ENCODE measurements at places on chromosomes 4 and X. TPM values are rescaled to one million over a fixed set of nuclear protein-coding genes. Genes with fewer than 3 reads are reported as not detected.
A peak's percentile ranks its signal among the peaks of the same experiment; 100 is the strongest.

DNA sequence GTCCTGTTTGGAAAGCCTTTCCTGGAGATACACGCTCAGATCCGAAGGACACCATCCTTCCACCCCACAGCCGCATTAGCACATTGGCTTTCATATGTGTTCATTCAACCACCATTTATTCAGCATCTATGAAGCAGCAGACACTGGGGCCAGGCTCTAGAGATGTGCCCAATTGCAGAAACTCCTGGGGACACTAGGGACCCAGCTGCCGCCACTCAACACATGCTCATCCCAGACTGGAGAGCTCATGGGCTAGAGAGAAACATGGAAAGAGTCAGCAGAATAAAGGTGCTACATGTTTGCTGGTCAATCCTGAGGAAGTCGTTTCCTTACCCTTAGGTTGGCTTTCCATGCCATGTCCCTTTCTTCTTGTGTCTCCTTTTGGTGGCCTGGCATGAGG is 7.6 kb downstream of the CTAG1A start:
- peaks cover 20% of the 10 kb centered on the region for H3K27me3 ChIP-seq
- H3K4me3 ChIP-seq: no peak overlapping the region
- H3K36me3 ChIP-seq: no peaks in the 10 kb centered on the region
- no peak overlapping the region for H3K27ac ChIP-seq

- H3K27ac ChIP-seq: no peak overlapping the region
- H3K4me1 ChIP-seq: 0 out of 2 replicates have a peak, but pooled peaks cover 2% of the 10 kb centered on the region
- no peak for DNase-seq
- H3K27me3 ChIP-seq: peaks cover 66% of the 10 kb centered on the region
- H3K36me3 ChIP-seq: no peaks in the 10 kb centered on the region
These were observed 30.3 kb downstream of the ABLIM2 start for GRCh38 chr4:8128100-8128856.

DNA sequence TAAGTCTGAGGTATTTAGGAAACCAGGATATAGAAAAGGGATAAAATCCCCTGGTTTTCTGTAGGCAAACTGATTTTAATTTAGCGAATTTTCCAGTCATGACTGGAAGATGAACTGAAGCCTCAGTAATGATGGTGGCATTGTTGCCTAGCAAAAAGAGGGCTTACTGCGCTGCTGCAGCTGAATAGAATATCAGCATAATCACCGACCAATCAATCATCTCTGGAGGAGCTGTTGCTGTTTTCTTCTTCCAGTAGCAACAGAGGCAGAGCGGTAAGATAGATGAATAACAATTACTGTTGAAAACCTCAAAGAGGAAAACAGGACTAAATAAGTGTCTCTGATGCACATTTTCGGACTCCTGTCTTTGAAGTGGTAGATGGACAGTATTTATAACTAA is 86.2 kb downstream of the FAM133A start:
- no peak overlapping the region for H3K4me3 ChIP-seq
- no peak overlapping the region for H3K27ac ChIP-seq
- no peak for DNase-seq
- no peaks in the 10 kb centered on the region for H3K36me3 ChIP-seq
- no peaks in the 10 kb centered on the region for H3K27me3 ChIP-seq
- H3K4me1 ChIP-seq: no peaks in the 10 kb centered on the region

- H3K36me3 ChIP-seq: no peaks in the 10 kb centered on the region
- no peaks in the 10 kb centered on the region for H3K27me3 ChIP-seq
- no peak overlapping the region for H3K27ac ChIP-seq
- no peak overlapping the region for H3K4me3 ChIP-seq
These were observed 175.2 kb upstream of the TET2 start for GRCh38 chr4:104971462-104971861.

DNA sequence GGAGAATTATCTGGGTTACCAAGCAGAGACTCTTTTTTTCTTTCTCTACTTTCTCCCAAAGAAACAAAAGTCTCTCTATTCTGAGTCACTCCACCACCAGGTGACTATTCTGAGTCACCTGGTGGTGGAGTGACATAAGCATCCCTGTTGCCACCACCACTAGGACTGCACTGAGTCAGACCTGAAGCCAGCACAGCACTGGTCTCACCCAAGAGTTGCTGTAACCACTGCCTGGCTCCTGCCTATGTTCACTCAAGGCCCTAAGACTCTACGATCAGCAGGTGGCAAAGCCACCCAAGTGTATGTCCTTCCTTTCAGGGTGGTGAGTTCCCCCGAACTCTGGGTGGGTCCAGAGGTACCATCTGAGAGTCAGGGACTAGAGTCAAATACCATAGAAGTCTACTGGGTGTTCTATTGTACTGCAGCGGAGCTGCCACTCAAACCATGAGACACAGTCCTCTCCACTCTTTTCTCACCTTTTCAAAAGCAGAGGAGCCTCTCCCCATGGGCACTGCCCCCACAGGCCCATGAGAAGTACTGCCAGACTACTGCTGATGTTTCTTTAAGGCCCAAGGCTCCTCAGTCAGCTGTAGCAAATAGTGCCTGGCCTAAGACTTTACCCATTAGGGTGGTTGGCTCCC is 209.6 kb upstream of the IRS4 start:
- H3K27me3 ChIP-seq: peaks cover 1% of the 10 kb centered on the region
- H3K36me3 ChIP-seq: no peaks in the 10 kb centered on the region
- no peak overlapping the region for H3K4me3 ChIP-seq
- H3K27ac ChIP-seq: no peak overlapping the region

GRCh38 chr4:163113921-163114713 is 52.6 kb downstream of the NAF1 start:
- no peak overlapping the region for H3K27ac ChIP-seq
- H3K27me3 ChIP-seq: no peaks in the 10 kb centered on the region
- H3K4me1 ChIP-seq: no peaks in the 10 kb centered on the region
- no peak overlapping the region for H3K4me3 ChIP-seq
- no peaks in the 10 kb centered on the region for H3K36me3 ChIP-seq

DNA sequence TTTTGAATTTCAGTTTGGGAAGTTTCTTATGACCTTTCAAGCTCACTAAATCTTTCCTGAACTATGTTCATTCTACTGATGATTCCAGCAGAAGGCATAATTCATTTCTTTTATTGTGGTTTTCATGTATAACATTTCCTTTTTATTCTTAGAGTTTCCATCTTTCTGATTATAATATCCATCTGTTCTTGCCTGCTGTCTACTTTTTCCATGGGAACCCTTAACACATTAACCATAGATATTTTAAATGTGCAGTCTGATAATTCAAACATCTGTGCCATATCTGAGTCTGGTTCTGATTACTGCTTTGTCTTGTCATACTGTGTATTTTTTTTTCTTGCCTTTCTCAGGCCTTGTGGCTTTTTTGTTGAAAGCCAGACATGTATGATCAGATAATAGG is 234.7 kb downstream of the COX7B2 start:
- no peaks in the 10 kb centered on the region for H3K4me1 ChIP-seq
- H3K27me3 ChIP-seq: no peaks in the 10 kb centered on the region
- H3K27ac ChIP-seq: no peak overlapping the region
- no peaks in the 10 kb centered on the region for H3K36me3 ChIP-seq
- DNase-seq: no peak

- H3K27ac ChIP-seq: no peak overlapping the region
- H3K4me3 ChIP-seq: no peak overlapping the region
- no peaks in the 10 kb centered on the region for H3K27me3 ChIP-seq
These were observed 33.6 kb upstream of the TADA2B start for GRCh38 chr4:7009564-7009963.

- no peak for DNase-seq
- no peak overlapping the region for H3K4me3 ChIP-seq
- H3K27ac ChIP-seq: no peak overlapping the region
- no peaks in the 10 kb centered on the region for H3K4me1 ChIP-seq
- no peaks in the 10 kb centered on the region for H3K36me3 ChIP-seq
These were observed 203.2 kb downstream of the HTR2C start for GRCh38 chrX:114787061-114787460.

GRCh38 chr4:185504098-185505047 is 30.9 kb downstream of the PDLIM3 start:
- peak overlapping the region; percentile 41 for H3K4me3 ChIP-seq
- no peaks in the 10 kb centered on the region for H3K36me3 ChIP-seq
- peak; percentile 75 for DNase-seq
- H3K27me3 ChIP-seq: no peaks in the 10 kb centered on the region

- no peak overlapping the region for H3K27ac ChIP-seq
- H3K4me1 ChIP-seq: no peaks in the 10 kb centered on the region
- H3K27me3 ChIP-seq: no peaks in the 10 kb centered on the region
- H3K36me3 ChIP-seq: no peaks in the 10 kb centered on the region
- no peak for DNase-seq
These were observed 123.8 kb upstream of the TEX13D start for GRCh38 chrX:124208660-124209059.

GRCh38 chrX:13248867-13249486 is 70.9 kb downstream of the ATXN3L start:
- H3K27me3 ChIP-seq: no peaks in the 10 kb centered on the region
- no peak overlapping the region for H3K27ac ChIP-seq
- H3K36me3 ChIP-seq: no peaks in the 10 kb centered on the region
- no peak for DNase-seq
- no peak overlapping the region for H3K4me3 ChIP-seq
- H3K4me1 ChIP-seq: no peaks in the 10 kb centered on the region

GRCh38 chrX:43633757-43634156 is 22.3 kb upstream of the MAOA start:
- peaks cover 3% of the 10 kb centered on the region for H3K27me3 ChIP-seq
- no peak overlapping the region for H3K4me3 ChIP-seq
- no peaks in the 10 kb centered on the region for H3K4me1 ChIP-seq
- H3K36me3 ChIP-seq: no peaks in the 10 kb centered on the region
- no peak overlapping the region for H3K27ac ChIP-seq

DNA sequence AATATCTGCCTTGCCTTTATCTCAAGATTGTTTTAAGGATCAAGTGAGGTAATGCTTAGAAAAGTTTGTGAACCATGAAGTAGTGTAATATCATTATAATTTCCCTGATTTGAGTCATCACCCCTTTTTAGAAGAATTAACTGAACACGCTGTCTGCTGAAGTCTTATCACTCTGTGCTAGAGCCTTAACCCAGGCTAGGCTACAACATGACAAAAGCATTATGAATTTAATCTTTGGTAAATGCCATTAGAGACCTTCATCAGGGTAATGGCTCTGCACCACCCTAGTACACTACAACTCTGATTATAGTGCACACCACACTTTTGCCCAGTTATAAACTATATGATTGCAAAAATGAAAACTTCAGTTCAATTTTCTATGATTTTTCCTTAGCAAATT is 118.3 kb downstream of the ADGRL3 start:
- no peak overlapping the region for H3K4me3 ChIP-seq
- H3K4me1 ChIP-seq: no peaks in the 10 kb centered on the region
- H3K27me3 ChIP-seq: no peaks in the 10 kb centered on the region
- H3K27ac ChIP-seq: no peak overlapping the region
- no peaks in the 10 kb centered on the region for H3K36me3 ChIP-seq
- DNase-seq: no peak

- H3K27me3 ChIP-seq: no peaks in the 10 kb centered on the region
- H3K4me3 ChIP-seq: no peak overlapping the region
- H3K36me3 ChIP-seq: no peaks in the 10 kb centered on the region
- no peaks in the 10 kb centered on the region for H3K4me1 ChIP-seq
- no peak overlapping the region for H3K27ac ChIP-seq
These were observed 540.2 kb upstream of the TENM3 start for GRCh38 chr4:181702864-181703495.

GRCh38 chrX:118220509-118220908 is 103.9 kb upstream of the KLHL13 start:
- H3K4me3 ChIP-seq: no peak overlapping the region
- H3K4me1 ChIP-seq: no peaks in the 10 kb centered on the region
- no peak overlapping the region for H3K27ac ChIP-seq
- no peaks in the 10 kb centered on the region for H3K36me3 ChIP-seq

DNA sequence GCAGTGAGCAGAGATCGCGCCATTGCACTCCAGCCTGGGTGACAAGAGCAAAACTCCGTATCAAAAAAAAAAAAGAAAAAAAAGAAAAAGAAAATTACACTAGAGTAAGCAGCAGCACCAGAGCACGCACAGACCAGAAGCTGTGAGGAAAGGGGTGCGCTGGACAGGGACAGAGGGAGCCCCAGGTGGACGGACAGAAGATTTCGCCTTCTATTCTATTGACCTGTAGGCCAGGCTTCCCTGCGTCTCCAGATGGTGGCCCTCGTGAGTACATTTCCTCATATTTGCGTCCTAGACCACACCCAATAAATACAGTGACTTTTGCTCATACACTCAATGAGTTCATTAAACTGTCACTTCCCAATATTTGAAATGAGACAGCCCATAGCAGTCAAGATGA is 19.1 kb downstream of the MTNR1A start:
- H3K4me3 ChIP-seq: no peak overlapping the region
- DNase-seq: no peak
- no peaks in the 10 kb centered on the region for H3K4me1 ChIP-seq
- no peak overlapping the region for H3K27ac ChIP-seq

DNA sequence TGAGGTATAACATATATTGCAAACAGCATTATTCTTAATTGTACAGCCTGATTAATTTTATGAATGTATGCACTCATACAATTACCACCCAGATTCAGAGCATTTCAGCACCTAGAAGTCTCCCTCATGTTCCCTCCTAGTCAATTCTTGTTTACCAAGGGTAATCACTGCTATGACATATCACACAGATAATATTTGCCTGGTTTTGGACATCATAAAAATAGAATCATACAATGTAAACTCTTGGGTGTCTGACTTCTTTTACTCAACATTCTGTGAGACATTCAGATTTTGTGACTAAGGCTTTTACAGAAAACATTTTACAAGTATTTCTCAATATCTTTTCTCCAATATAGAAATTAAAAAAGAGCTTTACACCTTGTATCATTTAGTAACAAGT is 66.9 kb downstream of the PTPN13 start:
- H3K36me3 ChIP-seq: no peaks in the 10 kb centered on the region
- no peaks in the 10 kb centered on the region for H3K4me1 ChIP-seq
- H3K27ac ChIP-seq: no peak overlapping the region
- DNase-seq: no peak

DNA sequence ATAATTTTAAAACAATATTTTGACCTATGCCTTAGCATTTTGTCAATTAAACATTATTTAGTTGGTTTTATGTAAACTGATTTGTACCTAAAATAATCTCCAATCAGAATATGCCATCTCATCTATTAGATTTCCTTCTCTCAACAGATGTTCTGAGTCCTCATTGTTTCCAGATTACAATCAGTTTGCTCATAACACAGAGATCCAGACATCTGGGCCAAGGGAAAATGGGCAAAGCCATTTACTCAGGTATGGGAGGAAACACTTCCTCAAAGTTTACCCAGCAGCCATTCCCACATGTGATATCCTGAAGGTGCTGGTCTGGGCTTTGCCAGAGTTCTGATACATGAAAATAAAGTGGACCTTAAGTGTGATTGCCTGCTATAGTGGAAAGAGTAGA is 217.9 kb upstream of the GPC4 start:
- no peak overlapping the region for H3K27ac ChIP-seq
- no peaks in the 10 kb centered on the region for H3K27me3 ChIP-seq
- no peaks in the 10 kb centered on the region for H3K36me3 ChIP-seq
- no peak overlapping the region for H3K4me3 ChIP-seq
- DNase-seq: no peak

- H3K36me3 ChIP-seq: no peaks in the 10 kb centered on the region
- no peak for DNase-seq
- H3K27ac ChIP-seq: no peak overlapping the region
- no peaks in the 10 kb centered on the region for H3K27me3 ChIP-seq
- no peaks in the 10 kb centered on the region for H3K4me1 ChIP-seq
These were observed 96.9 kb upstream of the GPRIN3 start for GRCh38 chr4:89404530-89404929.

The ANKRD37 gene
- total RNA-seq: 8.2 TPM

The PROM1 gene
- not detected for total RNA-seq

The AMTN gene
- not detected for total RNA-seq

The TMPRSS11F gene
- total RNA-seq: not detected

The HOPX gene
- 1.3 TPM for total RNA-seq

The UGT2B11 gene
- not detected for total RNA-seq

The GABRB1 gene
- total RNA-seq: 16.1 TPM

The CITED1 gene
- total RNA-seq: 0.18 TPM

The WDR17 gene
- total RNA-seq: 0.83 TPM

All from IMR-90 (cell line).